CD4-positive, alpha-beta T cell treated with Interleukin-17A for 4 hours (primary cell): ENCODE measurements at places on chromosomes 5 and 9.

GRCh38 chr9:114924327-114924726 lies 6.1 kb downstream of the TNFSF8 start:
- no peak for DNase-seq

- no peak for DNase-seq
Measured at GRCh38 chr5:135487037-135487395, 34.9 kb upstream of the TIFAB start.

GRCh38 chr5:82917584-82917983 lies 159.6 kb downstream of the TMEM167A start:
- DNase-seq = no peak

GRCh38 chr9:123322273-123323195 lies 33.5 kb upstream of the CRB2 start:
- peak; percentile 76 for DNase-seq

GRCh38 chr5:53180991-53181390 lies 71.4 kb upstream of the MOCS2 start:
- DNase-seq = no peak

GRCh38 chr9:135746565-135746964 lies 44.6 kb downstream of the KCNT1 start:
- no peak for DNase-seq
